ENCODE measurements at places on chromosomes 2 and 18.

- no peak for DNase-seq
These were observed 2.6 kb downstream of the CEBPZ start for GRCh38 chr2:37228788-37229187.

- DNase-seq = no peak
These were observed 19.2 kb upstream of the PKDCC start for GRCh38 chr2:42028571-42029148.

GRCh38 chr2:23237147-23237546 lies 147.8 kb upstream of the KLHL29 start:
- DNase-seq = no peak

GRCh38 chr2:38932586-38932985 lies 42.9 kb downstream of the ARHGEF33 start:
- DNase-seq = no peak

- no peak for DNase-seq
These were observed 20.5 kb upstream of the IL1RL2 start for GRCh38 chr2:102166189-102166845.
